ENCODE measurements at places on chromosomes 3 and 15.

DNA sequence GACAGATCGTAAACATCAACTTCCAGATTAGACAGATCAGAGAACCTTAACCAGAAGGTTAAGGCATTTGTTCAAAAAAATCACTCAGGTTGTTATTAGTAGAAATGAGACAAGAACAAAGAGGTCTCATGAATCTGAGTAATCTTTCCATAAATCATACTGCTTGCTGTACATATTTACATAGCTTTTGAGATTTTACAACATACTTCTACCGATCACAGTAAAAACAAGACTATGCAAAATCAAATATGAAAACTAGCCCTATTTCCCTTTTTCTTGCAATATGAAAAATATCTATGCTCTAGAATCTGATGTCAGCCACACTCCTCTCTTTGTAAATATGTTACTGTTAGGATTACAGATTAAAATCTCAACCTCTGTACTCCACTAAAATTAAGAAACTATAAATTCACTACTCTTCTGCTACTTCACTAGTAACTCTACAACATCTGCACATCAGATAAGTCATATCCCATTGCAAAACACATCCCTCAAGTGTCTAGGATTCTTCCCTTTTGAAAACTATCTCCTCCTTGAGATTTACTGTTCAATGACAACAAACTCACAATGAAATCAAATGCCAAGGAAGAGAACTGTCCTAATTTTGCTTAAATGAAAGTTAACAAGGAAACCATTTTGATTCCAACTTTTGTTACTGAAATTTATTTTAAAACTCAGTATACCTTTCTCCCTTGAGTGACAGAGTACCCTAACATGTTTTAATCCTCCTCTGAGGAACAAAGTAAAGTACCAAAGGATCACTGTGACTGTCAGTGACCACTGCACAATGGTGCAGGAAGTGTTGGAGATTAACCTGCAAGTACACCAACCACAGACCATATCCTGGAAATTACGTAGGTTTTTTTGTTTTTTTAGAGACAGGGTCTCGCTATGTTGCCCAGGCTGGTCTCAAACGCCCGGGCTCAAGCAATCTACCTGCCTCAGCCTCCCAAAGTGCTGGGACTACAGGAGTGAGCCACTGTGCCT lies 12.8 kb downstream of the DCUN1D1 start:
- DNase-seq, result no peak

DNA sequence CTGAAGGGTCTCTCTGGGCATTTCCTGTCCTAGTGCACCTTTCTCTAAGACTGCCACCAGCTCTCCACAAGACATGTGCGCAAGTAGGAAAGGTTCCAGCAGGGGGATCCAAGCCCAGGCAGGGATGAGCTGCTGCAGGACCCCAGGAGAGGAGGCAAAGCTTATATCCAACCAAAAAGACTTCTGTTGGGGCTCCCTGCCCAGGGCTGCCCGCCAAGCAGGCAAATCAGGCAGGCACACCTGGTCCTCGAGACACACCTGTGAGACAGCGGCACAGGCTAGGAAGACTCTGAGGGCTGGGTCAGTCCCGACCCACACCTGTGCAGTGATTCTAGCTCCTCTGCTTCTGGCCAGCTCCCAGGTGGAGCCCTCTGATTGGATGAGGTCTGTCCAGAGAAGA lies 80.6 kb downstream of the MYLK start:
- no peak for DNase-seq

- DNase-seq, result no peak
Measured at GRCh38 chr3:100136921-100137320, 22.6 kb upstream of the FILIP1L start.

DNA sequence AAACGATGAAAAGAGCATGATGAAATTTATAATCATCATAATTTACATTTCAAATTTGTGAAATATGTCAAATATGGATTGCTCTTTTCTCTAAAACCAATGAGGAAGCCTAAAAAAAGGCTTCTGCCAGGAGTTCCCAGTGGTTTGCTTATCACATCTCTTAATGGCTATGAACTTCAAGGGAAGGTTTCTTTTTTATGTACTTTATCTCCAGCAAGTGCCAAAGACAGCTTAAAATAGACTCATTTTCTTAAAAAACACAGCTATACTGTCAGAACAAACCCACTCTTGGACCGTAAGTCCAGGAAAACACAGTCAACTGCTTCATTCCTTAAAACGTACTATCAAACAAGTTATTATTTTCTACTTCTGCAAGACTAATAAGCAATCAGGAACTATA lies 80.2 kb downstream of the DLG1 start:
- no peak for DNase-seq

DNA sequence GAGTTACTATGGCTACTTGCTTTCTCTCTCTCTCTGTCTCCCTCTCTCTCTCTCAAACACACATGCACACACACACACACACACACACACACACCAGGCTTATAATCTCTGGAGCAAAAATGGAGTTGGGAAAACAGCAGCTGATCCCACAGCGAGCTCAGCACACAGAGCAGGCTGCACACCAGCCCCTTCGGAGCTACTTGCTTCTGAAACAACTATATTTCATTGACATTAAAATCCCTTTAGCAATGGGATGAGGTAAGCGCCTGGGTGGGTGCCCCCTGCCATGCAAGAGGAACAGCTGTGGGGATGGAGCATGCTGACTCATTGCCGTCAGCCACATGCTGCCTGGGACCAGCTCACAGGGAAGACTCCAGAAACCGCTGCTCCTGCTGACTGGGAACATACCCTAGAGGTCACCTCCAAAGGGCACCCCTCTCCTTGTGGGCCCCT lies 45.7 kb downstream of the B3GNT5 start:
- no peak for DNase-seq

DNA sequence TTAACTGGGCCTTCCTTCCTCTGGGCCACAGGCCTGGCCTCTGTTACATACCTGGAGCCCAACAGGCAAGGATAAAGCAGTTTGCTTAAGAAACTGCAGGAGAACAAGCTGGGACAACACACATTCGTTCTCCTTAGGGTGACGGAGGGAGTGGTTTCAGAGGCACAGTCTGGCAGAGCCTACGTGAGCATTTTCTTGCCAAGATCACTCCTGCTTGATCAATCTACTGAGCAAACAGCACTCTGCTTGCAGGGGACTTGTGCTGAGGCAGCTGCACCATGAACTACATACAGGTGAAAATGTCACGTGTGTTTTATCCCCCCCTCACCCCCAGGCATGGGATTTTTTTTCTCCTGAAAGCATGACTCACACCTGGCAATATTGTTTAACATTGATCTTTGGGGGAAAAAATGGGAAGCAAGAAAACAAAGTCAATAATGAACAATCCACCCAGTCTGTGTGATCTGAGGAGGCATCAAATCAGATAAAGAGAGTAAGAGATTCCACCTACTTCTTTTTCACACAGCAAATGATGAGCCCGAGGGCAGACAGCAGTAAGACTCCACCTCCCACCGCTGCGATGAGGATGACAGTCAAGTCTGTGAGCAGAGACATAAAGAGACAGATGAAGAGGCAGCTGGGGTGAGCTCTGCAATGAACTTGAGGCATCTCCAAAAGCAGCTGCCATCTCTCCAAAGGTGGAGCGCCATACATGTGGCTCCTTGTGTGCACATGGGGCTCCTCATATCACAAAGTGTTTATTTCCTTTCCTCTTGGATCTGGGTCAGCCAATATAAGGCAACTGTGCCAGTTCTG lies 57.4 kb downstream of the CDCP1 start:
- DNase-seq, result no peak

- DNase-seq, result peak; percentile 20
Measured at GRCh38 chr15:42921342-42921731, 759 bp upstream of the TTBK2 start.

DNA sequence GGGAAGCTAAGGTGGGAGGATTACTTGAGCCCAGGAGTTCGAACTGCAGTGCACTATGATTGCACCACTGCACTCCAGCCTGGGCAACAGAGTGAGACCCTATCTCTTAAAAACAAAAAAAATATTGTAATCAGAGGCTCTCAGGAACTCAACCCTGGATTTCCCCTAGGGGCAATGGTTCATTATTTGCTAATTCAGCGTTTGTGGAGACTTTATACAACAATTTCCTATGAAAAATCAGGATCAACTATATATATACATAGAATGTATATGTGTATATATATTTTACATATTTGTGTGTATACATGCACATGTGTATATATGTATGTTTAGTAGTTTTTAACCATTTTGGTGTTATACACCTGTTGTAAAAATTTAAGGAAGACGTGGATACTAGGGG lies 463.1 kb downstream of the FHIT start:
- DNase-seq, result no peak

- DNase-seq, result peak; percentile 22
Measured at GRCh38 chr15:41494190-41494921, 682 bp downstream of the ITPKA start.

GRCh38 chr3:154132777-154133375 lies 11.7 kb downstream of the ARHGEF26 start:
- no peak for DNase-seq

- DNase-seq, result no peak
Measured at GRCh38 chr3:149450281-149450680, 24.2 kb upstream of the TM4SF4 start.

GRCh38 chr15:88981244-88982215 lies 68.4 kb upstream of the MFGE8 start:
- DNase-seq, result no peak

- no peak for DNase-seq
Measured at GRCh38 chr15:78370013-78370412, 29.9 kb downstream of the CRABP1 start.

- DNase-seq, result no peak
Measured at GRCh38 chr3:186095561-186096081, 13.3 kb downstream of the ETV5 start.

DNA sequence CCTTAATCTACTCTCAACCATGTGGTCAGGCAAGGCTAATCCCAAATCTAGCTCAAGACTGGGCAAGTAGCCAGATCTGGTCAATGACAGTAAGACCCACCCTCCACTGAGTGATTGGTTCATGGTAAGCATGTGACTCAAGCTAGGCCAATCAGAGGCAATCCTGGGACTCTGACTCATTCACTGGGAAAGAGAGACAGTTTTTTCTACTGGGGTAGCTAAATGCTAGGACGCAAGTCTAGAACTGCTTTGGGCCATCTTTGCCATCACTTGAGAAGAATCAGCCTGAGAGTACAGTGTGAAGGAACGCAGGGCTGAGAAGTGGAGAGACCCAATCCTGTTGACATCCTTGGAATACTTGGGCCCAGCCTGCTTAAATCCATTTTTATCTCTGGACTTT lies 9.4 kb upstream of the RAD18 start:
- no peak for DNase-seq

DNA sequence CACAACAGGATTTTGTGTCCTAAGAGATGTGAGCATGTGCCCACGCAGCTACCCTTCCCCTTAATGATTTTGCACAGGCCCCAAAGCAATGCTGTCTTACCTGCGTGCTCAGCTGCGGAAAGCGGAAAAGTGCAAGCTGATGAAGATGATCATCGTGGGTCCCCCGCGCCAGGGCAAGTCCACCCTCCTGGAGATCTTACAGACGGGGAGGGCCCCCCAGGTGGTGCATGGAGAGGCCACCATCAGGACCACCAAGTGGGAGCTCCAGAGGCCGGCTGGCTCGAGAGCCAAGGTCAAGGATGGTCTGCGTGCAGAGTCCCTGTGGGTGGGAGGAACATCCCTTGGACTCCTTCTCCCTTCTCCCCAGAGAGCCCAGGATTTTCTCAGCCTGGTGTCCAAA lies 103.1 kb downstream of the LRRK1 start:
- no peak for DNase-seq

GRCh38 chr3:21435871-21436270 lies 315.1 kb downstream of the ZNF385D start:
- DNase-seq, result no peak

GRCh38 chr3:20898962-20899361 lies 713.0 kb upstream of the SGO1 start:
- no peak for DNase-seq

- DNase-seq, result no peak
Measured at GRCh38 chr3:54999159-54999558, 71.3 kb upstream of the LRTM1 start.

GRCh38 chr3:61589856-61590255 lies 28.5 kb downstream of the PTPRG start:
- no peak for DNase-seq

DNA sequence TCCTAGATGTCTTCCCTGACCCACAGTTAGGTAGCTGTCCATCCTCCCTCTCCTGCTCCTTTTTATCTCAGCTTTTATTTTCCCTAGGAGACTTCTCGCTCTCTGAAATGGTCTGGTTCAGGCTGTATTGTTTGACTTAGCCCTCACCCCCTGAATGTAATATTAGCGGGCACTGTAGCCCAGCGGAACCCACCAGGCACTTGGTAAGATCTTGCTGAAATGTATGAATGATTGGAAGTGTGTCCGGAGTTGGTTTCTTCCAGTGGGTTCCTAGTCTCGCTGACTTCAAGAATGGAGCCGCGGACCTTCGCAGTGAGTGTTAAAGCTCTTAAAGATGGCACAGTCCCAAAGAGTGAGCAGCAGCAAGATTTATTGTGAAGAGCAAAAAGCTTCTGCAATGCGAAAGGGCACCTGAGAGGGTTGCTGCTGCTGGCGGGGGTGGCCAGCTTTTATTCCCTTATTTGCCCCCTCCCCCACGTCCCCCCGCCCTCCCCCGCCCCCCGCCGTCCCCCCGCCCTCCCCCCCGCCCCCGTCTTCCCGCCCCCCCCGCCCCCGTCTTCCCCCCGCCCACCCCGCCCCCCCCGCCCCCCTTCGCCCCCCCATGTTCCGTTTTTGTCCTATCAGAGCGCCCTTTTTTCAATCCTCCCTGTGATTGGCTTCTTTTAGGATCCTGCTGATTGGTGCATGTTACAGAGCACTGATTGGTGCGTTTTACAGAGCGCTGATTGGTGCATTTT lies 694 bp upstream of the EEFSEC start:
- DNase-seq, result peak; percentile 4

- DNase-seq, result no peak
Measured at GRCh38 chr3:183435661-183436060, 7.2 kb upstream of the MCF2L2 start.

GRCh38 chr15:66947471-66947870 lies 117.9 kb upstream of the SMAD3 start:
- no peak for DNase-seq

GRCh38 chr15:35624881-35625280 lies 78.9 kb upstream of the DPH6 start:
- no peak for DNase-seq

DNA sequence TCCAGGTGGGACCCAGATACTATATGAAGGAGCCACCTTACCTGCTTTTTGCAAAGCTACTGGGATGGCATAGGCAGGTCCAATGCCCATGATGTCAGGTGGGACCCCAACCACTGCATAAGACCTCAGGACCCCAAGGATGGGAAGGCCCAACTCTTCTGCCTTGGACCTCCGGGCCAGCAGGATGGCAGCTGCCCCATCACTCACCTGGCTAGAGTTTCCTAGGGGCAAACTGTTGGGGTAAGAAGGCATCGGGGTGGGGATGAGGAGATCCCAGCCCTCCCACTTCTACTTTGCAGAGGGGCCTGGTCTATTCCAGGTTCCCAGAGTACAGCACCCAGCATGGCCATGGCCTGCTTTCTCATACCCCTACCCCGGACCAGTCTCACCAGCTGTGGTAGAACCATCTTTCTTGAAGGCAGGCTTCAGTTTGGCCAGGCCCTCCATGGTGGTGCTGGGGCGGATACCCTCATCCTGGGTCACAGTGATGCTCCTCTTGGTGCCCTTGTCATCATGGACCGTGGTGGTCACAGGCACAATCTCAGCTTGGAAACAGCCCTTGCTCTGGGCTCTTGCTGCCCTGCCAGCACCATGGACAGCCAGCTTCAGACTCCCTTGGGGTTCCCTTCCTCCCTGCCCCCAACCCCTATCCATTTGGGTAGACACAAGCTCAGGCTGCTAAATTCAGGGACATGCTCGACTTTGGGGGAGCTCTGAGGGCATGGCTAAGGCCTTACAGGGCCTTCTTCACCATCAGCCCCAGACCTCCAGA lies 10.6 kb downstream of the ACAA1 start:
- DNase-seq, result no peak

Data from T-helper 9 cell (primary cell).